Right kidney (tissue), 9 donors: ENCODE measurements at places on chromosomes 7 and 10.

DNA sequence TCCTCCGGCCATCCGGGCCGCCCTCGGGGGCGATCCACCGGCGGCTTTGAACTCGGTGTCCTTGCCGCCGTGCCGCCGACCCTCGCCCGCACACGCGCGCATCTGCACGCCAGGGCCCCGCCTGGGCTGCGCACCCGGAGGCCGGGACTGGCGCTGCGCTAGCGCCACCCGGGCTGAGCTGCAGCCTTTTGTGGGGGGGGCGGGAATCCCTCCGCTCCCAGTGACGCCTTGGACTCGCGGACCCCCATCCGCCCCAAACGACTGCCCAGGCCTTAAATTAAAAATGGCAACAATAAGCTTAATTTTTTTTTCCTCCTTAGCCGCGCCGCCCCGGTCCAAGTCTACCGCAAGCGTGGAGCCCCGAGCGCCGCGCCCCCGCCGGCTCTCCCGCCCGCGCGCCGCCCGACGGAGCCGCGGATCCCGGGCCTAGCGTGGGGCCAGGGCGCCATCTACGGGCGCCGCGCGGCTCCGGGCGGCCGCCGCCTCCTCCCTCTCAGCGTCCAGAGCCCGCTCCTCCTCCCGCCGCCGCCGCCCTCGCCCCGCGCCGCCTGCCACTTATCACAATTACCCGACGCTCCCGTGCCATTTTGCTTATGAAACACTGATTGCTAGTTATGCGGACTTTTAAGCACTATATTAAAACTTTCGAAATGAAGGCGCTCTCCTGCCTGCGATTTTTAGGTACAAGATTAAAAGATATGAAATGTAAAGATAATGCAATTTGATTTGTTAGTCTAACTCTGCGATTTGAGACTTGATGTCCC is 7.5 kb upstream of the EBF3 start:
- peak; percentile 76 for DNase-seq

DNA sequence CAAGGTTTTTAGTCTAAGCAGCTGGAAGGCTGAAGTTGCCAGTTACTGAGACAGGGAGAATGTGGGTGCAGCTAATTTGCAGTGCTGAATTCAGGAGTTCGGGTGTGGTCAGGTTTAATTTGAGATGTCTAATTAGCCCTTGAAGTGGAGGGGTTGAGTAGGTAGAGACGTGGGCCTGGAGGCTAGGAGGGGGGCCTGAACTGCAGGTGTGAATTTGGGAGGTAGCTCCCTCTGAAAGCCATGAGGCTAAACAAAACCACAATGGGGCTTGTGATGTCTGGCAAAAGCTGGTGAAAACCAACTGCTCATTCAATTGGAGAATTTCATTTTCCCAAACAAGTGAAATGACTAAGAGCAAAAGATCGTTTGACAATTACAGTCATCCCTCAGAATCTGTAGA is 246.0 kb upstream of the NFE2L3 start:
- no peak for DNase-seq

- DNase-seq: no peak
Measured at GRCh38 chr7:135974667-135975066, 2.5 kb downstream of the MTPN start.

DNA sequence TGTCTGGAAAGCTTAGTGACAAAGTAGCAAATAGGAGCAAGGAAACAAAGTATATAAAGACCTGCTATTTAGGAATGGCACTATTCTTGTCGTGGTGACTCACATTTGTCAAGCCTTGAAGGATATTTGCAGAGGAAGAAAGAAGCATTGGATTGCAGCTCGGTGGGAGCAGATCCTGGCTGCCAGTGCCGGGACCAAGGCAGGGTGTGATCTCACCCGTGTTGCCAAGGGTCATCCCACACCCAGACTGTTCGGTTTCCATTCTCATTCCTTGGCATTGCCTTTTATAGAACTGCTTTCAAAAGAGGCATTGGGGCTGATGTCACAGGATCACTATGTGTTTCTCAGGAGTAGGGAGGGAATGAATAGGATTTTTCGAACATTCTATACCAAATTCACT is 176.2 kb downstream of the GALNT17 start:
- DNase-seq: no peak

GRCh38 chr10:62636825-62637248 is 167.7 kb upstream of the ADO start:
- no peak for DNase-seq

- DNase-seq: peak; percentile 48
Measured at GRCh38 chr10:53664282-53665019, 891.9 kb upstream of the MBL2 start.

DNA sequence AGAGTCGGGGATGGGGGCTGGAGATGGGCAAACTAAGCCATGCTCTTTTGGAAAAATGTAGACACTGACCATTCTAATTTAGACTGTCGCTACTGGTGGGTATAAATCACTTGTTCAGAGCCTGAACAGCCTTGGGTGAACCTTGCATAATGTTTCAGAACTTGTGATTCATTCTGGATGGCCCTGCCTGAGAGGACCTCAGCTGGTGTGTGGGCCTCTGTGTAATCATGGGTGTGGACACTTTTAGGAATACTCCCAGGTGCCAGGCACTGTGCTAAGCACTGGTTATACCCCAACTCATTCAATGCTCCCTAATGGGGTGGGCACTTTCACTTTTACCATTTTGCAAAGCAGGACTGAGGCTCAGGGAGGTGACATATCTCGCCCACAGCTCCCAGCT is 26.8 kb upstream of the TM9SF3 start:
- DNase-seq: no peak

- no peak for DNase-seq
Measured at GRCh38 chr7:2383543-2384274, 19.7 kb upstream of the CHST12 start.

- no peak for DNase-seq
Measured at GRCh38 chr7:48548667-48549066, 375.7 kb upstream of the CDC14C start.

- peak; percentile 79 for DNase-seq
Measured at GRCh38 chr10:70132098-70133029, at the start of gene AIFM2. TSS of gene AIFM2 (minus strand) at chr10:70132825. CDS start at chr10:70124084, 8,741 bp downstream.
